Skin of body (tissue), 3 donors: ENCODE measurements at places on chromosomes 7 and 10.

GRCh38 chr10:78331391-78331922 lies 297.8 kb downstream of the RPS24 start:
- no peak for DNase-seq

DNA sequence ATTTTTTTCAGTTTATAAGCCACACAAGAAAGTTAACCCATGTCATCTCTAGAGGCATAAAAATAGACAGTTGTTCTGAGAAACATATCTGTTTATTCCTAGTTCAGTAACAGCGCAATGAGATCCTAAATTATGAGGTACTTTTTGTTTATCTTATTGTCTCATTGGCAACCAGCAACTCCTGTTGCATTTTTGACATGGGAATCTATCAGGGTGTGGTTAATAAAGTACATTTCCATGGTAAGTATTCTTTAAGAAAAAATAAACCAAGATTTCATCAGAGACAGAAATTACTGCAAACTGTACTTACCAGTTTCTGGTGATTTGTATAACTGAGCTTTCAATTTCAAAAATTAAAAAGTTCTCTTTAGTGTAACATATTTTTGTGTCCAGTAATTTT lies 9.0 kb downstream of the FAS start:
- no peak for DNase-seq

DNA sequence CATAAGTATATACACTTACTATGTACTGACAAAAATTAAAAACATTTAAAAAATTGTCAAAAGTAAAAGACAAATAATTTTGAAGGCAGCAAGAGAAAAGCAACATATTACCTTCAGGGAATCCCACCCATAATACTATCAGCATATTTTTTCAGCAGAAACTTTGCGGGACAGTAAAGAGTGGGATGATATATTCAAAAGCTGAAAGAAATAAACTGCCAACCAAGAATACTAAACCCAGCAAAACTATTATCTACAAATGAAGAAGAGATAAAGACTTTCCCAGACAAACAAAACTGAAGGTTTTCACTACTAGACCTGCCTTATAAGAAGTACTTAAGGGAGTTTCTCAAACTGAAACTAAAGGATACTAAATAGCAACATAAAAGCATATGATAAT lies 257.9 kb downstream of the TCF7L2 start:
- DNase-seq = no peak

GRCh38 chr10:60769406-60769805 lies 8.9 kb upstream of the CDK1 start:
- DNase-seq = no peak

DNA sequence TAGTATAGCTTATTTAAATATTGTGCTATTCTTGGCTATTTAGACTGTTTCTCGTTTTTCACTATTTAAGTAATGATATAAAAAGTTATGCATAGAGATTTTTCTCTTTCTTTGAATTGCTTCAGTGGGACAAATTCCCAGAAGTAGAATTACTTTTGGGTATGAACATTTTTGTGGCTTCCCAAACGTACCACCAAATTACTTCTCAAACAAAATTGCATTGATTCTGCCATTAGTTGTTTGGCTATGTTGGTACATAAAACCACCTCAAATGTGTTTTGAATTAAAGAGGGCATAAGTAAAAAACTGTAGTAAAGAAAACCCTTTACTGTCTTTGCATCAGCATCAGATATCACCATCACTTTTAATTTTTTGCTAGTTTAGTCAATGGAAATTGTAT lies 31.0 kb downstream of the AKR1B1 start:
- DNase-seq = no peak

GRCh38 chr7:18845700-18846099 lies 271.7 kb downstream of the TWIST1 start:
- DNase-seq = no peak

DNA sequence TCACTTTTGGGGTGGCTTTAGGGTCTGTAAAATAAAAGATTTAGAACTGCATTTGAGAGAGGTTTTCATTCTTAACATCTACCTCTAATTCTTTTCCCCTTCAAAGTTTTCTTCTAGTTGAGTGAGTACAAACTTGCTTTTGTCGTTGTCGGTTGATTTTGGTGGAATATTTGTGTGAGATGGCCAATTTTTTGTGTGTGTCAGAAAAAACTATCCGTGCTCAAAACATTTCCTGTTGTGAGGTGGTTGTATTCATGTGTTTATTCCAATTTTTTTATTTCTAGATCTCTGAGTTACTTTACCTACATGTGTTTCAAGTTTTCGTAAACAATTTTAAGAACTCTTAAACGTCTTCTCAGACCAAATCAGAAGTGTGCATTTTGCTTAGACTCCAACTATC lies 1.6 kb downstream of the AHR start:
- no peak for DNase-seq
